ENCODE measurements at places on chromosomes 3 and 15.

DNA sequence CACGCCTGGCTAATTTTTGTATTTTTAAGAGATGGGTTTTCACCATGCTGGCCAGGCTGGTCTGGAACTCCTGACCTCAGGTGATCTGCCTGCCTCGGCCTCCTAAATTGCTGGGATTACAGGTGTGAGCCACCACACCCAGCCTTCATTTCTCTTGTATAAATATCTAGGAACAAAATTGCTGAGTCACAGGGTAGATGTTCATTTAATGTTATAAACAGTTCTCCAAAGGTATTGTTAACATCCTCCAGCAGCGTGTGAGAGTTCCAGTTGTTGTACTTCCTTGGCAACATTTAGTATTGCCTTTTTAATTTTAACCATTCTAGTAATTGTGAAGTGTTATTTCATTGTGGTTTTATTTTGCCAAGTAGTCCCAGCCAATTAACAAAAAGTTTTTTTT is 23.6 kb upstream of the MTMR14 start:
- DNase-seq: no peak

DNA sequence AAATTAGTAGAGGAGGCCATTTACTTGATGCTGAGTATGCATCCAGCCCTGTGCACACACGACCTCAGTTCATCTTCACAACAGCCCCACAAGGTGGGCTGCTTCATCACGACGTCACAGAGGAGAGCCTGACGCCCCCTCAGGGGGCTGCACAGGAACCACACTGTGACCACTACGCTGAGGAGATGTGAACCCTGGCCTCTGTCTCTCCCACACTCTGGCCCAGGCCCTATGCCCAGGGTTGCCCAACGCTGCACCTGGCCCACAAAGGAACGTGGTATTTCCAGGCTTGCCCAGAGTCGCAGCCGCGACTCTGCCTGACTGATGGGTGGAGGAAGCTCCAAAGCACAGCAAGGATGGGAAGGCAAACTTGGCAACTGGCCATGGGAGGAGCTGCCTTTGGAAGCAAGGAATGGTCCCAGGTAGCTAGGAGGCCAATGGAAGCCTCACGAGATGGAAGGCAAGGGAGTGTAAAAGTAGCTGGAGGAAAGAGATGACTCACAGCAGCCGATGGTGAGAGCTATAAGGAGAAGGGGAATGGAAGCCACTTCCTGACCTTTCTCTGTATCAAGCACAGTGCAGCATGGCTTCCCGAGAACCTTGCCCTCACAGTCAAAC is 226.0 kb downstream of the KLF13 start:
- no peak for DNase-seq

DNA sequence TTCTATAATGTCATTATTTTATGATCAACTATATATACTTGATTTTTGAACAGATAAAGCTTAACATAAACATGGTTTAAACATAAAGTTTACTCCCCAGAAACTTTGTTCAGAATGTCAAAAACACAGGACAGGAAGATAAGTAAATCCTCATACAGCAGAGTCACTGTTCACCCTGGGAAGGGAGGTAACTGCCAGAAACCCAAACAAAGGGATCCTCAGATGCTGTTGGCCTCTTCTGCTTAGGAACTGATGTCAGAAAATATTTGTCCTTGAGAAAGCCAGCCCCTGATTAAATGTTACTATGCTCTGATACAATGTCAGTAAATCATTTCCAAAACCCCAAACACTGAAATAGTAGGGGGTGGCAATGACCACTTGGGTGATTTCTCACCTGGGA is 185.3 kb downstream of the TJP1 start:
- DNase-seq: no peak

DNA sequence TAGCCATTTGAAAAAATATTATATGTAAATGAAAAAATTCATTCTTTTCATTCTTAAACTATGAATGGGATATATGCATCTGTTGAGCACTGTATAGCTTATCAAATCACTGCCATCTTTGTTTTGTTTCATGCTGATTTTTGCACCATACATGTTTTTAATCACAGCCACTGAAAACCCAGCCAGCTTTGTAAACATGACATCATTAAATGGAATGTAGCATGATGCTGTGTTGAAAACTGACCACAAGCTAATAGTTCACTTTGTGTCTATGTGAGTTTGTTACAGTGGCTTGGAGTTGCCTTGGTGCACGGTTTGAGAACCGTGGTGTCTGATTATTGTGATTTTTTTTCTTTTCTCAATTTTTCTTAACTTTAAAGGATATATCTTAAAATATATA is 75.7 kb downstream of the GMPS start:
- DNase-seq: peak; percentile 84

DNA sequence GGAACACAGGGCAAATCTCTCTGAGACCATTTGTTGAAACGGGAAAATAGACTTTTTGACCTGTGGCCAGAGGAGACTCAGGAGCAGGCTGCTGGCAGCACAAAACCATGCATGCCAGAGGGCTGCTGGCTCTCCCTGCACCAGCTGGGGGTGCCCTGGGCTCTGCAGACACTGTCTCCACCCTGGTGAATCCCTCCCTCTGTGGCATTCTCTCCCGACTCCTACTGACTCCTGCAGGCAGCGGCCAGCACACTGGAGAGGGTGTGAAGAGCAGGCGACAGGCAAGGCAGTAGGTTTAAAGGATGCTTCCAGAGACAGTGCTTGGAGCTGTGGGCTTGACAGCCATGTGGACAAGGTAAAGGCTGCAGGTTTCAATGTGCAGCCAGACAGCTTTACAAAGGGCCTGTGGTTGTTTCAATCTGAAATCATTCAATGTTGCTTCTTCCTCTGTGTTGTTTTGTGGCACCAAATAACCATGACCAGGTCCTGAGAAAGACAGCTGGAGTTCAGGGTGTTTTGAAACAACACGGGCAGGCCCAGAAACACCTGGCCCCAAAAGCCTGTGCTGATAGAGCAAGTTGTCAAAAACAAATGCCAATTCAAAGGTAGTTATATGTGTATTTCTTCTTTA is 431.0 kb upstream of the ATP10A start:
- no peak for DNase-seq

DNA sequence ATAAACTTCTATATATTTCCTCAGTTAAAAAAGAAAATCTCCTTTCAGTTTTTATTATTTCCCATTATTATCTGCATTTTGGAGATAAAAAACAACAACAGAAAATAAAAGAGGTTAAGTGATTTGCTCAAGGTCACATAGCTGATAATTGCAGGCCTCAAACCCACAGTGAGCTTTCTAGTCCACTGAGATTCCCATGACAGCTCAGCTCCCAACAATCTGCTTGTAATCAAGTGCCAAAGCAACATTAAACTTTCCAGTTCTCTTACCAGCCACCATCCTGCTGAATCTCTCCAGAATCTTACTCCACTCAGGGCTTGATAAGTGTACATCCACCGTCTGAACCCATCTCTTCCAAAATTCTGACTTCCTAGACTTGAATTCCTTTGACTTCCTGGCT is 318.2 kb upstream of the SEMA6D start:
- peak; percentile 22 for DNase-seq

DNA sequence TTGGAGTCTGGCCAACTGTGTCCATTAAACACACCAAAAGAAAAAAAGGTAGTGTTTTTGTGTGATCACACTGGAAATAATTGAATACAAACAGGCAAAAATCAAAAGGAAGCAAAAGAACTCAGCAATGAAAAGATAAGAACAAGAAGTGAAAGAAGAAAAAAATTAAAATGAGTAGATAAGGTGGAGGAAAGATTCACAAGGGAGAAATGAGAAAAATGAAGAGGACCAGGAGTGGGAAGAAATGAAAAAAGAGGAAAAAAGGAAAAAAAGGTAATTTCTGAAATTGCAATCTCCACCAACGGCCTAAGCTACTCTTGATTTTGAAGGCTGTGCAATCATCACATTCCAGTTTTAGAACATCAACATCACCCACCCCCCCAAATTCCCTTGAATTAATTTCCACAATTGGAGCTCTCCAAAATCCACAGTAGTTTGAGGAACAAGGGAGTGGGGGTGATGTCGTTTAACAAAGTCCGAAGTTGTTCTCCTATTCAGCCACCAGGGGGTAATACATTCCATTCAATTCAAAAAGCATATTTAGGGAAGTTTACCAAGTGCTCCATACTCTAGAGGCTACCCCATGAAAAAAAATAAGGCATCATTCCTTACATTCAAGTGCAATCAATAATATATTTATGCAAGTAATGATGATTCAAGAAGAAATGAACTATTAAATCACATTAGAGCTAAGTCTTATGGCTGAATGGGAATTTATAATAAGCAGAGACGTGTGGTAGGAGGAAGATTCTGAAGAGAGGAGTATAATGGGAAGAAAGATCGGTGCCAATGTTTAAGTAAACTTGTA is 37.4 kb downstream of the ZNF860 start:
- peak; percentile 48 for DNase-seq

DNA sequence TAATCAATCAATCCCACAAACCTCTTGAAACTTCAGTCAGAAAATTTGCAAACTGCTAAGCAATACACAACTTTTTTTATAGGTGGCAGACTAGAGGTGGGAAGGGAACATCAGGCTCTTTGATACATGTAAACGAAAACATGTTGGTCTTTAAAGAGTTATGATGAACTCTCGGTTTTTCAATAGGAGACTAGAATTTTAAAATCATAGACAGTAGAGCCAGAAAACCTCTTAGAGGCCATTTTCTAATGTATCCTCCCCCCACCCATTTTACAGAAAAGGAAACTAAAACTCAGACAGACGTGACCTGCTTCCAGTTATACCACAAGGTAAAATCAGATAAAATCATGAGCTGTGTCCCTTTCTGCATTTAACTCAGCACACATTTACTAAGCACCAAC is 179.1 kb upstream of the LPP start:
- no peak for DNase-seq

GRCh38 chr3:66441129-66441528 is 59.7 kb downstream of the LRIG1 start:
- peak; percentile 65 for DNase-seq

DNA sequence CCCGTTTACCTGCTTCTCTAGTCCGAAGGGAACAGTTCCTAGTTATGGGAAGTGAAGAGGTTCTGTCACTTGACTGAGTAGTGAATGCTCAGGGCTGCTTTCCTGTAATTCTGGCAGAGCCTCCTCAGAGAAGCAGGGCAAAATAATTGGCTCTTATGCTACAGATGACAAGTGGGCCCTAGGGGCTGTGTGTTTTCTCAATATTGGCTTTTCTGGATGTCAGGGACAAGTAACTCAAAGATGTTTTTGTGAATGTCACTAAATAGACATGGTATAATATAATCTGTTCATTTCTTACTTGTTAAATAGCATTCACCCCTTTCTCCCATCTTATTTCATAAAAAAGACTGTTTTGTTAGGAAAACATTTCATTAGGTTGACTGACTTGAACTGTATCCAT is 40.1 kb downstream of the SGO1 start:
- no peak for DNase-seq

DNA sequence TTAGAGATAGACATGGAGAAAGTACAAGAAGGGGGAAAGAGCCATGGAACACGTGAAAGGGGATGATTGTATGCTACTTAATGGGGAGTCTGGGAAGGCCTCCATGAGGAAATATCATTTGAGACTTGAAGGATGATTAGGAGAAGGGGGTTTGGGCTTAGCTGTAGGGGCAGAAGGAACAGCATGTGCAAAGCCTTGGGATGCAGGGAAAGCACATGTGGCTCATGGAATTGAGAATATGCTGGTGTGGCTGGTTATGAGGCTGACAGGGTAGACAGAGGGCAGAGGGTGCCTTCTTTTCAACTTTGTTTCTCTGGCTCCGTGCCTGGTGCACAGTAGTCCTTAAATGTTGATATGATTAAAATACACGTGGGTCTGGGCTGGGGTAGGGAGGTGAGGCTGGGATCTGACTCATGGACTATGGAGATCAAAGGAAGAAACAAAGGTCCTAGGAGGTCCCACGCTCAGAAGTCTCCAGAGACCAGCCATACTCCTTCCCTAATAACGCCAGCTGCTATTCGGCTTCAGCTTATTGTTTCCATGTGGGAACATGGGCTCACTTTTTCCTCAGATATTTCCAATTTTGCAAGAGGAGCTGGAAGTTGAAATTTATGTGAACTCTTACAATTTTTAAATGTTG is 1.1 kb downstream of the GTF2E1 start:
- peak; percentile 68 for DNase-seq

DNA sequence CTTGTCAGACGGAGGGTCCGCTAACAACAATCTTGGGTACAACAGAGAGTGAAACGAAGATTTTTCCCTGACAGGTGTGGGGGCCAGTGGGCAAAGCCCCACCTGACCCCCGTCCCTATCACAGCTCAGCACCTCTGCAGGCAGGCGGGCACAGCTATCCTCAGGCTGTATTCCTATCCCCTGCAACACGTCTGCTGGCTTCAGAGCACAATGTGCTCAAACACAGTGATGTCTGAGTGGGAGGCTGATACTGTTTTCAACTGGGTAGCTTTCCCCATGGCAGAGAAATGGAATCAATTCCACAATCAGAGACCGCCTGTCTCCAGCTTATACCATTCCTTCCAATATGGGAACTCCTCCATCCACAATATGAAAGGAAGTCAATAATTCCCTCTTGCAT is 28.0 kb downstream of the TLE3 start:
- DNase-seq: no peak

- no peak for DNase-seq
Observed at GRCh38 chr3:5739299-5739935, 551.9 kb downstream of the EDEM1 start.

DNA sequence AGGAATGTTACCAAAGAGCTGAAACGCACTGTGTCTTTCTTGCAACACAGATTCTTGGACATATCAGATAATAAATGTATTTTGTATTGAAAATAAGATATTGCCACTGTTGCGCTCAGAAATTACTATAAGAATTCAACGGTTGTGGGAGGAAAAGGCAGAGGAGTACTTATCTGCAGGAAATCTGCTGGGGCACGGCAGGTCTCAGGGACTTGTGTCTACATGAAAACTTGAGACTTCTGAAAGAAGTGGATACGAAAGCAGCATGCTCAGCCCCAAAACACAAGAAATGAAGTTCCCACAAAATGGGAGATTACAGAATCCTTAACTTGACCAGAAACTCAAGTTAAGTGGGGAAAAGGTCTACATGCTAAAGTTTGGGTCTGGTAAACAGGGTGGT is 86.5 kb downstream of the IGSF11 start:
- DNase-seq: no peak

DNA sequence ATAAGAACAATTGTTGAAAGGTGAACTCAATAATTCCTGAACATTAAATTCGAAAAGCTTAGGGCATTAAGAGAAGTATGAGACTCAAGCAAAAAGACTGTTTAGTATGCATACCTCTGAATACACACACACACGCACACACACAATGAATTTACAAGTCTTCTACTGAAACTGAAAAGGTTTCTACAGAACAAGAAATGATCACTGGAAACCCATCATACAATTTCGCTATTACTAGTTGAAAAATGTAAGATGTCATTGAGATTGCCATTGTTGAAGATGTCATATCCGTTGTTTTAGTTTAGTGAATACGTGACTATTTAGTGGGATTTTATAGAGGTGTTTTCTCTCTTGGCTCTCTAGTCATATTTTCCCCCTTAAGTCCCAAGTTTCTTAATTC is 106.8 kb downstream of the FOXB1 start:
- no peak for DNase-seq

GRCh38 chr3:85251766-85252165 is 293.0 kb downstream of the CADM2 start:
- no peak for DNase-seq

GRCh38 chr15:79657722-79658121 is 225.6 kb downstream of the MINAR1 start:
- DNase-seq: no peak

Measured in fibroblast of skin of right biceps (primary cell).